ENCODE measurements at places on chromosomes 3 and 15.

DNA sequence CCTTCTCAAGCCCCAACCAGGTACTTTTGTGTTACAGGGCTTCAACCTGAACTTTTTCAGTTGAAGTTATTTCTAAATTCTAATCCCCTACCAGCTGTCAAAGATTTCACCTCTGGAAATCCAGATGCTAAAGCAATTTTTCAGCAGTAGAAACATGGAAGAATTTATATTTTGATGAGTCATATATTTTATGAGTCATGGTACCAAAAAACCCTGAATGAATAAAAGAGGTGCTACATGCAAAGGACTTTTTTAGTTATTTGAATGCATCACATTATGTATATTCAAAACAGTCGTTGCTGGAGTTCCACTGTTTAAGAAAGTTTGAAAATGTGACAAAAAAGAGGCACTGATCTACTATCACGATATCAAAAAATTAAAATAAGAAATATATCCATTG, 96.0 kb upstream of the ZNF385D start:
- DNase-seq = no peak

GRCh38 chr3:74501007-74501406, 113.5 kb downstream of the CNTN3 start:
- no peak for DNase-seq

- peak; percentile 56 for DNase-seq
Measured at GRCh38 chr15:48865370-48866079, 12.4 kb upstream of the EID1 start.

DNA sequence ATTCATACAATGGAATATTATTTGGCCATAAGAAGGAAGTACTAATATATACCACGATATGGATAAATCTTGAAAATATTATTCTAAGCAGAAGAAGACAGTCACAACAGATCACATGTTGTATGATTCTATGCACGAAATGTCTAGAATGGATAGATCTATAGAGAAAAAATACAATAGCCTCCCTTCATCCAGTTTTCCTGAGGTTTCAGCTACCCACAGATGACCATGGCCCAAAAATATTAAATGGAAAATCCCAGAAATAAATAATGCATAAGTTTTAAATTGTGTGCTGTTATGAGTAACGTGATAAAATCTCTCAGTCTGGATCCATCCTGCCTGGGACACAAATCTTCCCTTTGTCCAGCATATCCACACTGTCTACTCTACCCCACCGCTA, 162.2 kb upstream of the ST8SIA2 start:
- DNase-seq = no peak

- DNase-seq = peak; percentile 15
Measured at GRCh38 chr3:37935290-37935668, 55.3 kb upstream of the VILL start.

Measured in stromal cell of bone marrow (primary cell).